Ureter (tissue), 1 donor: ENCODE measurements at places on chromosomes 5 and 9. TPM values are rescaled to one million over a fixed set of nuclear protein-coding genes. Genes with fewer than 3 reads are reported as not detected.

- DNase-seq = no peak
These were observed 230.6 kb downstream of the EBF1 start for GRCh38 chr5:158869092-158869491.

The LRRC19 gene
- not detected for total RNA-seq

- DNase-seq = no peak
These were observed 683.1 kb downstream of the LRRC70 start for GRCh38 chr5:63261695-63262094.

- DNase-seq = no peak
These were observed 183.2 kb downstream of the FRMD3 start for GRCh38 chr9:83355024-83355444.

GRCh38 chr5:169904508-169904907 lies 75.8 kb downstream of the INSYN2B start:
- no peak for DNase-seq

The TNFSF15 gene
- total RNA-seq = 16.2 TPM

- no peak for DNase-seq
These were observed 75.7 kb upstream of the NFIB start for GRCh38 chr9:14389657-14390056.

The WHRN gene
- 11.8 TPM for total RNA-seq

The TTC23L gene
- 2.8 TPM for total RNA-seq

DNA sequence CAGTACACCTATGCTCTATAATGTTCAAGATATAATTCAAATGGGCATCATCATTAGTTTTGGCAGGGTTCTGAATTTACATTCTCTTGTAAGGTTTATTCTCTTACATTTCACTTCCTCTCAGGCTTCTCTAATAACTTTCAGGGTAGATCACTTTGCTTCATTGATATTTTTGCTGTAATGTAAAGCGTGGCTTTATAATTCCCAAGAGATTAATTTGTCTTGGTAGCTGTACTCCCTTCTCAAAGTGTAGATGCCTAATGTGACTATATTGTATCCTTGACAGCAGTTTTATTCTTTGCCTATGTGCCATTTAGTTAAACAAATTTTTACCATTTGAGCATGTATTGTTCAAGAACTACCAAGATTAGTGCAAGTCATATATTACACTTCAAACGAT lies 889.1 kb downstream of the TAF11L14 start:
- DNase-seq = no peak

DNA sequence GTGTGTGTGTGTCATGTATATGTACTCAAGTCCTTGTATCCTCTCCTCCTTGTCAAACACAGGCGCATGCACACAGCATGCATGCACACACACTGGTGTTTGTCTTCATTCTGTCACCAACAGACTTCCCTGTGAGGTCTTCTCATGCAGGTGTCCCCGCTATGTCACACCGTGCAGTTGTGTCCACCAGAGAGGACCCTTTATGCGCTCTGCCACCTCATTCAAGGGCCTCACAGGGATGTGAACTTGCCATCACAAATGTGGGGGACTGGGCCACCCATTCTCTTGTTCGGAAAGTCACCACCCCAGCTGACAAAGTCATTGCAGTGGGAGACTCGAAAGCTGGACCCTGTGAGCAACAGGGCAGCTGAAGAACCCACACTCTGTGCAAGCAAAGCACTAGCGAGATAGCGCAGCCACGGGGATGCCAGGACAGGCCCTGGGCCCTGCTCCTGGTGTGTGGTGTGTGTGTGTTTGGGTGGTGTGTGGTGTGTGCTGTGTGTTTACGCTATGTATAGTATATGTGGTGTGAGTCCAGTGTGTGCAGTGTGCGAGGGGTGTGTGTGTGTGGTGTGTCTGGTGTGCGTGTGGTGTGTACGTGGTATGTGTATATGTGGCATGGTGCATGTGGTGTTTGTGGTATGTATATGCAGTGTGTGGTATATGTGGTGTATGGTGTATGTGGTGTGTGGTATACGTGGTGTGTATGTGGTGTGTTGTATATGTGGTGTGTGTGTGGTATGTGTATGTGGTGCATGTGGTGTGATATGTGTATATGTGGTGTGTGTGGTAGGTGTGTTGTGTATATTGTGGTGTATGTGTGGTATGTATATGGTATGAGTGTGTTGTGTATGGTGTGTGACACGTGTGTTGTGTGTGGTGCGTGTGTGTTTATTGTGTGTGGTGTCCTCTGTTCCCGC lies 30.9 kb upstream of the NXNL2 start:
- DNase-seq = no peak

GRCh38 chr9:109311286-109311685 lies 9.6 kb downstream of the EPB41L4B start:
- DNase-seq = no peak

DNA sequence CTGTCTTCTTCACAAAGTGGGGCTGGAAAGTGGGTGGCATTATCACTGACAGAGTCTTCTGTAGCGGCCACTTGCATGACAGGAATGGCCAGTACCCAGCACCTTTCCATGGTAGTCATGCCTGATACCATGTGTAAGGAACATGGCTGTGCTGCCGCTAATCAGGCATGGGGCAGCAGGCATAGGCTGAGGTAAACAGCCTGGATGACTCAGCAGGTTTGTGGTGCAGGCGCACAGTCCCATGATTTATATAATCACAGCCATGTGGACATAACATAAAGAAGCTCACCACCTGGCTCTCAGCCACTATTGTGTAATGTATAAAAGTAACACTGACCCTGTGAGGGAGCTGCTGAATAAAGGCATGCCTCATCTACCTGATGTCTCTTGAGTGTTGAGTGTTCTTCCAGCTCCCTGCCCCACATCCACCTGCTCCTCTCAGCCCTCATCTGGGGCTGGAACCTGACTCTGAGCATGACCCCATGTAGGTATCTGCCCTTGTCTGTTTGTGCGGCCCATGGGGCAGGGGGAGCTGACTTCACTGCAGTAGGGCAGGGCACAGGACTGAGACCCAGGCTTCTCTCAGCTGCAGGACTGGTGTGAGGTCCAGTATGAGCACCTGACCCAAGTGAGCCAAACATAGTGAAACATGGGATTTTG lies 13.2 kb upstream of the ICE1 start:
- no peak for DNase-seq

The PCDHGA3 gene
- total RNA-seq = 2.9 TPM

The GPX8 gene
- total RNA-seq = 20.2 TPM

The COL5A1 gene
- 64.7 TPM for total RNA-seq

The C9orf50 gene
- total RNA-seq = not detected

- DNase-seq = no peak
These were observed 53.2 kb upstream of the CTXN3 start for GRCh38 chr5:127595484-127596368.

DNA sequence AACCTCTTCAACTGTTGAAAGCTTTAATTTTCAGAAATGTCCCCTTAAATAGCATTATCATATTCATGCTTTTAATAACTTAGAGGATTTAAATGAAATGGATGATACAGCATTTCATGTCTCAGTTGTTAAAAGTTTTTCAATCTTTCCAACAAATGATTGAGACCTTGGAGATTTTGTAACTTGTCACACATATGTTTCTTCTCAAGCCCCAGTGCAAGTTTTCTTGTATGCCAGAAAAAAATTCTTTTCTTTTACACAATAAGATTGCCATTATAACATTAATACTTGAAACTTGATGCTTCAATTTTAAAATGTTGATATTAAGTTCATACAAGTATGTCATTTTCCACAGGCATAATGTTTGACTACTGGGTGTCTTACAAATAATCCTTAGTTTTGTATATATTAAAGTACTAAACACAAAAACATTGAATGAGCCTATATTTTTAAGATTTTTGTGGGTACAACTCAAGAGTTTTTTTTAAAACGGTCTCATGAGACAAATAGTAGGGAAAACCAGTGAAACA lies 124.5 kb downstream of the AGTPBP1 start:
- no peak for DNase-seq

The MYOT gene
- total RNA-seq = 1.3 TPM

- DNase-seq = peak; percentile 63
These were observed 15.8 kb upstream of the SPOUT1 start for GRCh38 chr9:128845186-128845931.

DNA sequence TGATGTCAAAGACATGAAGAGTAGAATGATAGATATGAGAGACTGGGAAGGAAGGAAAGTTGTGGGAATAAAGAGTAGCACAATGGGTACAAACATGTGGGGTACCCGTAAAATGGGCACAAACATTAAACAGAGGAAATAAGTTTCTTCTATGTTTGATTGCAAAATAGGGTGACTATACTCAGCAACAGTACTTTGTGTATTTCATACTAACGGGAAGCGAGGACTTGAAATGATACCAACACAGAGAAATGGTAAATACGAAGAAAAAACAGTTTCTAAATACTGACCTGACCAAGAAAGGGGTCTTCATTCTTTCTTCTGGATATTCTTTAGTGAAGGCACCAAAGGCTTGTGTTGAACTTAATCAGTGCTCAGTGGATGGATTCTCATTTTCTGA lies 31.1 kb downstream of the ATP6V0E1 start:
- DNase-seq = no peak

DNA sequence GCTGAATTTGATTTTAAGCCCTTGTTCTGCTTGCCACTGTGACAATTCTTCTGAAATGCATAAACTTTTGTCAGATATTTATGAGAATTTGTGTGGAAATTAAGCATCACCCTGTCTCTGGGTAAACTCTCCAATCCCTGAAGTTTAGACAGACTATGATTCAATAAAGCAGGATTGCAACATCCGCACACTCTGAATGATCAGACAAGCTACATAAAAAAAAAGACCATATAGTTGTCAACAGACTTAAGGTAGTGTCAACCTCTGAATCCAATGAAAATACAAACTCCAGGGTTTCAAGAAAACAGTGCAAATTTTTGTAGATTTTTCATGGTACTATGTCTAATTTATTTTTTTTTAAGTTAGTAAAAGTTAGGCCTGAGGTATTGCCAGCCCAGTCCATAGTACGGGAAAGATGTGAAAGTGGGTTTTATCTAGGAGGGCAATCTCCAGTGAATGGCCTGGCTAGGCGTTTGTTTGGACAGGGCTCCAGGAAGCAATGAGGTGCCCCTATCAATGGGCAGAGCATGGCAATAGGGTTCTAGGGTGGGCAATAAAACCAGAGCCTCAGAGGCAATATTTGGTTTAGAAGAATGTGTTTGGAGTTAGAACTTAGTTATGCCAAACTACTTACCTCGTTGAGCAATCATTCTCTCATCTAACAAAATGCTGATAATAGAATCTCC lies 762.6 kb upstream of the SEMA6A start:
- no peak for DNase-seq

DNA sequence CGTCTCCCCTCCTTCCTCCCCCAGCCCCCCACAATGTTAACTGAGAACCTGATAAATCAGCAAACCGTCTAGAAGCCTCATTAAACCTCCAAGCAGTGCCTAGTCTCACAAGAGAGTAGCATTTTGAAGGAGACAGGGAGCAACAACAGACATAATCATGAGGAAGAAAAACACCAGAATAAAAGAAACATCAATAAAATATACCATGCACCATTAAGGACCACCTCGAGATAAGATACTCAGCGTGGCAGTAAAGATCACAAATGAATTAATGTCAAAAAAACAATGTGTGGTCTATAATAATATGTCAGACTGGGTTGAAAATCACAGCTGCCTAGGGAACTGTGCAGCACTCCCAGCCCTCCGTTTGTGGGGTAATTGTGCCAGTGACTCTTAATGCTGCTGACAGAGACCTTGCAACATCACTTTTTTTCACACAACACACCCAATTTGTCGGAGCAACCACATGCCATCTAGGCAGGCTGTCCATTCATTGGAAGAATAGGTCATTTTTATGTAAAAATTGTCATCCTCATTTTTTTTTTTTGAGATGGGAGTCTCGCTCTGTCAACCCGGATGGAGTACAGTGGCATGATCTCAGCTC lies 450.8 kb upstream of the WWC1 start:
- no peak for DNase-seq

GRCh38 chr9:116870566-116870965 lies 183.5 kb downstream of the TRIM32 start:
- DNase-seq = peak; percentile 74

The ISL1 gene
- 0.49 TPM for total RNA-seq

GRCh38 chr5:83967417-83967816 lies 246.8 kb upstream of the HAPLN1 start:
- no peak for DNase-seq

DNA sequence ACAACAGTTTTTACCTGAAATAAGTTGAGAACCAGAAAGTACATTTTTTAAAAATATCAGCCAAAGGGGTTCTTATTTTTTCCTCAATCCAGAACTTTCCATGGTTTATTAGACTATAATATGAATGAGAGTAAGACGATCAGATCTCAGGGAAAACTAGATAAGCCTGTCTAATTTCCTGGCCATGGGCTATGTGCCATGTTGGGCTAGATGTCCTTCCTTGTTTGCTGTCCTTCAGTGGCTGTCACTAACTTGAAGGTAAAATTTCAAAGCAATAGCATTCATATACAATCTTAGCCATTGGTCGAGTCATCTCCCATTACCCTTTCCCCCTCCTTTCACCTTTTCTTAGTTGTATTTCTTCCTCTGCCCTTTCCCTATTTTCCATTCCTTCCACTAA lies 179.5 kb upstream of the PPP1R2B start:
- no peak for DNase-seq
